ENCODE measurements at places on chromosomes 6 and 20.

GRCh38 chr20:43151901-43152300, 37.8 kb downstream of the PTPRT start:
- H3K36me3 ChIP-seq: no peaks in the 10 kb centered on the region
- H3K27ac ChIP-seq: no peak overlapping the region
- H3K4me1 ChIP-seq: no peaks in the 10 kb centered on the region
- H3K4me3 ChIP-seq: no peak overlapping the region
- H3K27me3 ChIP-seq: no peaks in the 10 kb centered on the region

- no peaks in the 10 kb centered on the region for H3K36me3 ChIP-seq
- H3K27ac ChIP-seq: no peak overlapping the region
- H3K27me3 ChIP-seq: no peaks in the 10 kb centered on the region
- no peaks in the 10 kb centered on the region for H3K4me1 ChIP-seq
- DNase-seq: no peak
These were observed 79.1 kb upstream of the ZFP64 start for GRCh38 chr20:52270696-52271095.

- no peaks in the 10 kb centered on the region for H3K36me3 ChIP-seq
- H3K4me3 ChIP-seq: no peak overlapping the region
- no peaks in the 10 kb centered on the region for H3K27me3 ChIP-seq
- H3K27ac ChIP-seq: no peak overlapping the region
- DNase-seq: no peak
These were observed 100.5 kb downstream of the EYA4 start for GRCh38 chr6:133341607-133342158.

- H3K4me1 ChIP-seq: no peaks in the 10 kb centered on the region
- no peak overlapping the region for H3K27ac ChIP-seq
- DNase-seq: no peak
- no peaks in the 10 kb centered on the region for H3K27me3 ChIP-seq
- no peak overlapping the region for H3K4me3 ChIP-seq
- H3K36me3 ChIP-seq: no peaks in the 10 kb centered on the region
These were observed 16.2 kb downstream of the USP49 start for GRCh38 chr6:41878961-41879405.

DNA sequence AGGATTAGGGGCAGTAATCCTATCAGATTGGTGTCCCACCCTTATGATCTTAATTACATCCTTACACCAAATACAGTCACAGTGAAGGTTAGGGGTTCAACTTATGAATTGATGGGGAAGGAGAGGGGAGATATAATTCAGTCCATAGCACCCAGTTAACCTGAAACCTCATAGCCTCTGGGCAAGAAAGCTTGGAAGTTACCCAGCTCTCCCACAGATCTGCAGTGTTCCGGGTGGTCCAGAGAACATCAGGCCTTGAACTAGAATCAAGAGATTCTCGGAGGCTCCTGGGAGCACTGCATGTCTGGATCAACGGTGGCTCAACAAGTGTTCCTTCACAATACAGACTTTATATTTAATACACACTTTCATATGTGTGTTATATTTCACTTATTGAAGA, 392.6 kb upstream of the MARCKS start:
- H3K27ac ChIP-seq: no peak overlapping the region
- no peaks in the 10 kb centered on the region for H3K27me3 ChIP-seq
- H3K36me3 ChIP-seq: no peaks in the 10 kb centered on the region
- DNase-seq: no peak

- no peak overlapping the region for H3K4me3 ChIP-seq
- H3K27ac ChIP-seq: no peak overlapping the region
- H3K27me3 ChIP-seq: no peaks in the 10 kb centered on the region
- H3K4me1 ChIP-seq: no peaks in the 10 kb centered on the region
These were observed 16.2 kb upstream of the BEND6 start for GRCh38 chr6:56938649-56939191.

All from mesendoderm (in vitro differentiated cells).